DMS79 treated with DMSO at 0.1 percent for 48 hours (cell line): ENCODE measurements at places on chromosomes 12 and 14.
A peak's percentile ranks its signal among the peaks of the same experiment; 100 is the strongest.

- no peak for DNase-seq
Measured at GRCh38 chr14:99430491-99430890, 50.2 kb downstream of the SETD3 start.

GRCh38 chr12:15131431-15131830, 89.8 kb downstream of the RERG start:
- DNase-seq: no peak

DNA sequence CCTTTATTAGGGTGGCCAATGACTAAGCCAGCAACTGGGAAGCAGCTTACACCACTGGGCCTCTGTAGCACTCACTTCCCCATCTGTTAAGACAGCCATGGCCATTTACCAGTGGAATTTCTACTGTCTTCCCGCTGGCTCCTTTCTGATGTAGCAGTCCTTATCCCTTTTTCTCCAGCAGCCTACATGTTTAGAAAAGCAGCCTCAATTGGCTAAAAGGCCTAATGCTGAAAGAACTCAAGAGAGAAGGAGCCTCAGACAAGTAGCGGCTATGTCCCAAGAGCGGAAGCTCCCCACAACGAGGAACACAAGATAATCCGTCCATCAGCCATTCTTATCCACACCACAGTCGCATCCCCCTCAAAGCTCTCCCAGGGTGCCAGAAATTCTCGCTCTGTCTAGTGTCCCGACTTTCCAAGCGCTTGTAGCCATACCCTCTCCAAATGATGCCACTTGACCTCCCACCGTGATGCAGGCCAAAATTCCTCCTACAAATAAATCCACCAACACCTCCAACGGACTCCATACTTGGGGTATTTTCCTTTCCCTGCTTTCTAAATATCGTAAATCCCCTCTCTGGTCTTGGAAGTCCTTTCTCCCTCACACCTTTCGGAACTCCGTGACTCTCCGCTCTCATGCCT, 624 bp downstream of the M6PR start:
- peak; percentile 12 for DNase-seq

DNA sequence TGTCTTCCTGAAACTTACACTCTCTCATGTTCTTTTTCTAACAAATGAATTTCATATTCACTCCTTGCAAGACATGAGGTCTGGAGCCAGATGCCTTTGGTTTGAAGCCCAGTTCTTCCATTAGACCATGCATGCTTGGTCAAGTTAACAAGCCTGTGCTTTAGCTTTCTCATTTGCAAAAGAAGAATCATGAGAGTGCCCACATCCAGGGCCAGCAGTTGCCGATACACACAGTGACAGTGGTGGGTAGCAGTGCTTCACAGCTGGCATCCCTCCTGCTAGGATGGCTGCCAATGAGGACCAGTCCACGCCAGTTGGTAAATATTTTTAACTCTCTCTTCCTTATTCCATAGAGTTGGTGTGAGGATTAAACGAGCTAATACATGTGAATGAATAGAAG, 163.1 kb downstream of the PHLDA1 start:
- DNase-seq: no peak

- DNase-seq: no peak
Measured at GRCh38 chr12:119803381-119803791, 73.7 kb downstream of the CIT start.

DNA sequence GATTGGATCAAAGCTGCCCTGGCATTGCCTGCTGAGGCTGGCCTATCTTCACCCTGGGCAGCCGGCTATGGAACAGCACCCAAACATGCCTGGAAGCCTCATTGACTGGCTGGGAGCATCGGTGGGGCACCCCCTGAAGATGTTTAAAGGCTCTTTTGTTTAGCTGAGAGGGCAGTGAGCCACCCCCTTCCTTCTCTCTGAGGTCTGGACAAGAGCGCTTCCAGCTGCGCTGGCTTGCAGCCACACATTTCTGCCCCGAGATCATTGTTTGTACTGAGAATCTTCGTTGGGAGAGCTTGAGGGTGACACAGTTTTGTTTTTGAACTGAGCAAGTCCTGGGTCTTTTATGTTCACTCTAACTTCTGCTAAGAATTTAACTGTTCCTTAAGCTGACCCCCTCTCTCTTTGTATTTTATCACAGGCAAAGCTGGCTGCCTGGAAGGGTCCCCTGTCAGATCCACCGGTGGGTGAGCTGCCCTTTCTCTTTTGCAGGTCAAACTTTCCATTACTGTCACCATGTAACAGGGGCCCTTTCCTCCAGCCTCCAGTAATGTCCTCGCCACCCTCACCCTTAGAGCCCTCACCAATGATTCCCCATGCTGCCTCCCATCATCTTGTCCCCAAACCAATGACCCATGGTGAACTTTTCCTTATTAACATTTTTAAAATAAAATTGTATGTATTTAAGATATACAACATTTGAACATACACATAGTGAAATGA, 212.2 kb downstream of the KIF26A start:
- peak; percentile 82 for DNase-seq
